ENCODE measurements at places on chromosomes 7 and 10.
A peak's percentile ranks its signal among the peaks of the same experiment; 100 is the strongest.

DNA sequence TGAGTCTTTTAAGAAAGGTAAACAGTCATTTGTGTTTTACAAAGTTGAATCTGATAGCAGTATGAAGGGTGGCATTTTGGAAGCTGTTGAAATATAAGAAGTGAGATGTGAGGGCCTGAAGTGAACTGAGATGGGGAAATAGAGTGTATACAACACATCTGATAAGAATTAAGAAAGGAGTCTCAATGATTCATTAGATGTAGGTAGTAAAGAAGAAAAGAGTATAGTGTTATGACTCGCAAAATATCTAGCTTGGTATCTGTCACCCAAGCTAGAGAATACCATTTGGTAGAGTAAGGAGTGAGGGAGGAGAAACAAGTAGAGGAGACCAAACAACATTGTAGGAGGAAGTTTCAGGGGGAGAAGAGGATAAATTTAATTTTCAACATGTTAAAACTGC, 5.3 kb downstream of the PTPN12 start:
- DNase-seq = no peak

GRCh38 chr10:126062131-126063032, 166.0 kb downstream of the FANK1 start:
- DNase-seq = peak; percentile 82

DNA sequence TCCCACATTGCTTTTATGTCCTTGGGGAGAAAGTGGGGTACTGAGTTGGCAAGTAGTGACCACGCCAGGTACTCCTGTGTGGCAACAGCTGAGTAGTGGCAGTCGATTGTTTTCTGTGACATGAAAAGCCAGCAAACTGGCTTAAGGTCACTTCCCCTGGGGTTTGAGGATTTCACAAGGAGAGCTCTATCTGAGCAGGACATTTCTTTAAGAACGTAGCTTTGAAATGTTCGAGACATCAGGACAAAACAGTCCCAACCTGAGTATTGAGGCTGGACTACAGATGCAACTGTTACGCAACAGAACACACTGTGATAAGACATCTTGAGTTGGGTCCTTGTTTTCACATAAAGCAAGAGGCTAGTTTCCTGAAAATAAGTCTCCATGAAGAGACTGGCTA, 146.7 kb upstream of the KLF14 start:
- no peak for DNase-seq

GRCh38 chr10:121509112-121509511, 89.1 kb downstream of the FGFR2 start:
- DNase-seq = no peak
